Stimulated activated CD4-positive, alpha-beta T cell treated with anti-CD3 and anti-CD28 coated beads, Interleukin-2, amount 100 ng/mL, for 48 hours (primary cell): ENCODE measurements at places on chromosomes 11 and 22.

DNA sequence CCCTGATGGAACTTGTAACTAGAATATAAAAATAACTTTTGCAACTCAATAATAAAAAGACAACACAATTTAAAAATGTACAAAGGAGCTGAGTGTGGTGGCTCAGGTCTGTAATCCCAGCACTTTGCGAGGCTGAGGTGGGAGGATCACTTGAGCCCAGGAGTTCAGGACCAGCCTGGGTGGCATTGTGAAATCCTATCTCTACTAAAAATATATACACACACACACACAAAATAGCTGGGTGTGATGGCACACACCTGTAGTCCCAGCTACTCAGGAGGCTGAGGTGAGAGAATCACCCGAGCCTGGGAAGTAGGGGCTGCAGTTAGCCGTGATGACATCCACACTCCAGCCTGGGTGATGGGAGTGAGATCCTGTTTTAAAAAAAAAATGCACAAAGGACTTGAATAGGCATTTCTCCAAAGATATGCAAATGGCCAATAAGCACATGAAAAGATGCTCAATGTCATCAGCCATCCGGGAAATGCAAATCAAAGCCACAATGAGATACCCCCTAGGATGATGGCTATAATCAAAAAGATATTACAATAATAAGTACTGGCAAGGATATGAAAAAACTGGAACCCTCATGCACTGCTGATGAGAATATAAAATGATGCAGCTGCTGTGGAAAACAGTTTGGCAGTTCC is 59.8 kb upstream of the SEPTIN5 start:
- no peak for DNase-seq

DNA sequence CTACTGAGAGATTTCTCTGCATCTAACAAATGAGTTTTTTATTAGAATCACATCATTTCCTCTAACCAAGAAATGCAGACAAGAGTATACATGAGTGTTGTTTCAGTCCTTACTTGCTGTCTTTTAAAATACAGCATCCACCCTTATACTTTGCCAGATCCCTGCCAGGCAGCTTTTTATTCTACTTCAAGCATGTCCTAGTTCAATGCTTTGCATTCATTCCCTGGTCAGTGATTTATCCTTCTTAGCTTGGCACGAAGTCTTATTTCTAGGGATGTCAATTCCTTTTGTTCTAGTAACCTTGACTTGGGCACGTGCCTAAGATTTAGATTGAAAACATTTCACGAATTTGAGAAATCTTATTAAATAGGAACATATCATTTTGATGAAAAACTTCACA is 307.2 kb upstream of the MPPED2 start:
- DNase-seq, result no peak

DNA sequence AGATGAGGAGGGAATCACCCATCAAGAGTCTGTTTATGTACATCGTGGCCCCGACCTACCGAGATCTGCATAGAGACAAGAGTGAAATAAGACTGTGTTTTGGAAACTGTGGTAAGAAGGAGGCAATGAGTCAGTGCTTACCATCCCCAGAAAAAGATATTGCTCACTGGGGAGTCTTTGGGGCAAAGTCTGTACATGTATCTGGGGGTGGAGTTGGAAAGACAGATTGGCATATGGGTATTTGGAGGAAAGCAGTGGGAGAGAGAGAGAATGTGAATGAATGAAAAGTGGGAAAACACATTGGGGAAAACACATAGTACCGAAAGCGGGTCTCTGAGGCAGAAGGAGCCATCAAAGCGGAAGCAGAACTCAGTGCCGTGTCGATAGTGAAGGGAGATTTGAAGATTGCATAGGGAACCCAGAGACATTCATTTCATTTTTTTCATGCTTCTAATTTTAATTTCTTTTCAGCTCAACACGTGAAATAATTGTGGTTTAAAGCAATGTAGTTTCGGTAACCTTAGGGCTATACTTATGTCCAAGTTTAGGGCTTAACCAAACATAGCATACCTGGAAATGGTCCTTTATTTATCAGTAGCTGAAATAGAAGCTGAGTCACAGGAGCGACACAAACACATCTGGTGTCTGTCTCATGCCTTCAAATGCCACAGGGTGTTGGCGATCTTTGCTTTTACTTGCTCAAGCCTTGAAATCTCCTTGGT is 98.6 kb upstream of the CD44 start:
- DNase-seq, result peak; percentile 48

- no peak for DNase-seq
Measured at GRCh38 chr11:120142441-120143100, 4.7 kb upstream of the TRIM29 start.

GRCh38 chr11:43072096-43072495 is 239.7 kb upstream of the API5 start:
- DNase-seq, result no peak

- DNase-seq, result no peak
Measured at GRCh38 chr22:50660306-50660705, 12.3 kb upstream of the SHANK3 start.

DNA sequence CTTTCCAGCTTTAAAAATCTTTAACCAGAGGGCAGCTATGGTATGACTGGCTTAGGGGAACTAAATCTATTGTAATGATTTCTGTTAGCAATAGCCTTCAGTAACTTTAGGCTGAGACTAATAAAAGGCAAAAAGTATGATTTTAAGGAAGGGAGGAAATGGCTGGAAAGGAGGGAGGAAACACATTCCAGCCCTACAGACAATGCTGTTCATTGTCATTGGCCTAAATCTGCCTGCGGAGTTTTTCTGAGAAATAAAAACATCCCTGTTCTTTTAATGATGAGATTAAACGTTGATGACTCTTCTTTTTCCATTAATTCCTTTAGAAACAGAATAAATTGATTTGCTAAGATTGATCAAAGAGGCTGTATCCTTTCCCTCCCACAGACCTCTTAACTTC is 99.6 kb upstream of the GRAMD1B start:
- DNase-seq, result no peak
